ENCODE measurements at places on chromosomes 6 and 20.

DNA sequence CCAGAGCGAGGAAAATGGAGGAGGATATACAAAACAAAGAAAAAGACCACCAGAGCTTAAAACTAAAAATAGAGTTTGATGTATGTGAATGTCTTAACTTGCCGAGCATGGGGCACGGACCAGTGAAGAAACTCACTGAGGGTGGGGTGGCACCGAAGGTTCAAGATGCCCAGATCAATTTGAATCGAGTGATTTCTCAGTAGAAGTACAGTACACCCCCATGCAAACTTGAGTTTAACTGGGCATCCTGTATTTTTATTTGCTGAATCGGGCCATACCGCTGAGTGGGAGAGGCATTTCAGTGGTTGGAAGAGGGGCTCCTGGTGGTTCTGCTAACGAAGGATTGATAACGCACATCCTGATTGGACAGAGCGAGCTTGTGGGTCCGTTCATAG, 81.7 kb downstream of the ANKRD60 start:
- no peak for DNase-seq

GRCh38 chr6:119052292-119052889, 26.1 kb downstream of the FAM184A start:
- no peak for DNase-seq

DNA sequence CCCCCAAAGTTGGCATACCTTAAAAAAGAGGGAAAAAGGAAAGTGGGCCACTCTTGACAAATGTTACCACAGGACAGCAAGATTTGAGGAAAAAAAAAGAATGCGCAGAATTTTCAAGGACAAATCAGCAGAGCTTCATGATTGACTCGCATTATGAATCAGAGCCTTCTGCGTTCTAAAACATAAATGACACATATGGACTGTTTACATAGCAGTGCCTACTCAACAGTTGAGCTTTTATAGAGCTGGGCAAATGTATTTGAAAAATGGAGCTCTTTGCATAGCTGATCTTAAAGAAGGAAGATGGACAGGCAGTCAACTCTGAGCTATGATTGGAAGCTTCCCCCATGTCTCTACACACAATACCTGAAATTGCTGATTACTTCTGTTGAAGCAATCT, 213.2 kb upstream of the NT5E start:
- no peak for DNase-seq

DNA sequence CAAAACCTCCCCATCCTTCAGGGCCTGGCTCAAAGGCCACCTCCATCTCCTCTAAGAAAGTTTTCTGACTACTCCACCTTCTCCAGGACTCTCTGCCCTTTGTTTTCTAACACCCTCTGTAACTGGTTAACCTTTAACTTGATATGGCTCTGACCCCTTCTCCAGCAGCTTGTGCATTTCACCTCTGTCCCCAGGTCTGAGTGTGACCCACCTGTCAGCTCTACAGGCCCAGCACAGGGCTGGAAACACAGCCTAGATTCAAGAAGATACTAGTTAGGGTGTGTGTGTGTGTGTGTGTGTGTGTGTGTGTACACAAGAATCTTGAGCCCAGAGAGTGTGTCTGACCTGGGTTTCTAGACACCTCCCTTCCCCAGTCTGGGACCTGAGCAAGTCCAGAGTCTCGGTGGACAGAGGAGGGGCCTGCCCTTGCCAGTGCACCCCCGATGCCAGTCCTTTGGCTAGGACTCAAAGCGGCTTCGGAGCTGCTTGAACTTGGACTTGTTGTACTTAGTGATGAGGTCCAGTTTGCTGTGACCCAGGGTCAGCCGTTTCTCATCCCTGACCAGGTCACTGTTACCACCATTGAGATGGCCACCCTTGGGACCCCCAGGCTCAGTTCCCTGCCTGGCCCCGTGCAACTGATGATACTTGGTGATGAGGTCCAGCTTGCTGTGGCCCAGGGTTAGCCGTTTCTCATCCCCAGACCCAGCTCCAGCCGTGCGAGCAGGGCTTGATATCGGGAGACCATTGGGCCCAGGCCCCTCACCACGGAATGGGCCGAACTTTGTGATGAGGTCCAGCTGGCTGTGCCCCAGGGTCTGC, 1.7 kb upstream of the EIF6 start:
- no peak for DNase-seq

- DNase-seq, result no peak
Measured at GRCh38 chr20:10985536-10985935, 311.7 kb upstream of the JAG1 start.

GRCh38 chr6:161327360-161327953, 53.6 kb upstream of the AGPAT4 start:
- no peak for DNase-seq

DNA sequence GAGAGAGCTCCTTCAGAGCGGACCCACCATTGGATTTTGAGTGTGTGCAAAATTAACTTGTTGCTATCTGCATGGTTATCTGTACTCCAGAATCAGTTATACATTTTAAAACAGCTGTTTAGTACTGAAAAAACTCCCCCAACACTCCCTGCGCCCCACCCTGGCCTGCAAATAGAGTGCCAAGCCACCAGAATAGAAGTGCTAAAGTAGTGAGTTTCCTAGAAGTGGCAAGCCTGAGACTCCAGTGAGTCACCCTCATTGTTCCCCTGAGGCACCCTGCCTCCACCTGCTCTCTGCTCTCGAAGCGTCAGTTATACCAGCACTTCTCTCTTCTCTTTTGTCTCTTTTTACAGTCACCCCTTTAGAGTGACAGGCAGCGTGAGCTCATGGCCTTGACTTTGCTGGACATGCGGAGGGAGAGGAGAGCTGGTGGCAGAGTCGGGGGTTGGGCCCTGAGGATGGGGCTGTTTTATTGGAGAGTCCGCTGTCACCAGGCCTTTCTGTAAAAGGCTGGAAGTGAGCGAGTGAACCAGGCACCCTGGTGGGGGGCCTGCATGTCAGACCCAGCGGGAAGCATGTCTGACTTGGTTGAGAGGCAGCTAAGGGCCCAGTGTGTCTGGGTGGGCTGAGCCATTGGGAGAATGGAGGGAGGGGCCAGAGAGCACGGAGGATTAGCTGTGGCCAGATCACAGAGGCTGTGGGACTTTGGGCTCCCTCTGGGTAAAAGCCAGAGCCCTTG, 10.4 kb downstream of the IGF2R start:
- DNase-seq, result no peak

- no peak for DNase-seq
Measured at GRCh38 chr6:9467741-9468140, 947.1 kb downstream of the TFAP2A start.
